ENCODE measurements at places on chromosomes 2 and 18.

GRCh38 chr2:71697106-71698004 lies 244.0 kb downstream of the DYSF start:
- no peak for DNase-seq

DNA sequence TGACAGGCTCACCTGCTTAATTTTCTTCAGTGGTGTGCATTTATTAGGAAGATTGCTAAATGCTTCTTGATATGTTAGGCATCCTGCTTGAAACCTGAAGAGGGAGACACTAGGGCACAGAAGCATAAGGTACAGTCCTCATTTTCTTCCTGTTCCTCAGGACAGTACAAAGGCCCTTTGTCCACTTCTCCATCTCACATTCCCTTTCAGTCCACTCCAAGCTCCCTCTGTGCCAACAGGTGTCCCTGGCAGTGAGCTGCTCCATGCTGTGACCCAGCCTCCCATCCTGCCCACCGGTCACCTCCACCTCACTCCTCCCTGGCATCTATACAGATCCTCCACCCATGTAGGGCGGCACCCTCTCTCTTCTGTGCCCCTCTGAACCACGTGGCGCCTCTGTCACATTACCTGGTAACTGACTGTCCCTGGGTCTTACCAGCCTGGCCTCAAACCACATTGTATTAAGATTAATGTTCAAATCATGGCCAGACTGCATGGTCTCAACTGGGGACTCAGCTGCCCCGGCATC lies 162.8 kb downstream of the VAPA start:
- no peak for DNase-seq

- no peak for DNase-seq
Measured at GRCh38 chr2:230178546-230179485, 41.0 kb downstream of the SP110 start.

DNA sequence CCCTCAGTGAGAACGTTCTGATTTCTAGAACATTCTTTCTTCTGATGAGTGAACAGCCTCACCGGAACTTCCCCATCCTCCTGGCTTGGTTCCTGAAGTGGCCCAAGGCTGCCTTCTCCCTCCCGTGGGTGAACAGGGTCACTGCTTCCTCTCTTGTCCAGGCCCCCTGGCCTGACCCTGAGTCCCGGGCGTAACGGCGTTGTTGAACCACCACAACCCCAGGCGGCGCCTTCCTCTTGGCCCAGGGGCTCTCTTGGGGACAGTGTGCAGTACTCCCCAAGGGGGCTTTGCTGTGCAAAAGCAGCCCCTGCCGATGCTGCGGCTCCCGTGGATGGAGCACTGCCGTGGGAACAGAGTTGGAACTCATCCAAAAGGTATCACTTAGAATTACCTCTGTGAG lies 147.2 kb downstream of the TSN start:
- no peak for DNase-seq

DNA sequence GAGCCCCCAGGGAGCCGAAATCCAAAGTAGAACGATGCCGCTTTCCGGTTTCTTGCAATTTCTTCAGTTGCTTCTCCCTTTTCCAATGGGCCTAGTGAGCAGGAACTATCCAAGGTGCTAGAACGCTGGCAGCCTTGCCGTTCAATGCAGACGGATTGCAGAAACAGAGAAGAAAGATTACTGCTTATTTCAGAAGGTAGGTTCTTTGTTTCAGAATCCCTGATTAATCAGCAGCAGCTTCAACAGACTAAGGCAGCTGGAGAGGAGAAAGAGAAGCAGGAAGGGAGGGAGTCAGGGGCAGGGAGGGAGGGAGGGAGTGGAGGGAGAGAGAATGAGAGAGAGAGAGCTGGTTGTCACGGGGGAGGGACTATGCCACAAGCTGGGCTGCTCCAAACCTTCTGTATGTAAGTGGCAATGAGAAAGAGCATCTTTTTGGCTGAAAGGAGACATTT lies 576 bp downstream of the NYAP2 start:
- DNase-seq = no peak

- no peak for DNase-seq
Measured at GRCh38 chr2:162056796-162057399, 17.1 kb downstream of the DPP4 start.

GRCh38 chr18:55102501-55102900 lies 143.2 kb upstream of the CCDC68 start:
- no peak for DNase-seq

Measured in stimulated activated CD8-positive, alpha-beta memory T cell treated with anti-CD3 and anti-CD28 coated beads, Interleukin-15, amount 100 ng/mL, for 4 hours (primary cell).